Head of caudate nucleus (tissue), 42 donors: ENCODE measurements at places on chromosomes 5 and 9.

- DNase-seq, result no peak
Measured at GRCh38 chr5:96745844-96746531, 61.8 kb downstream of the ERAP1 start.

- no peak for DNase-seq
Measured at GRCh38 chr5:2758632-2759031, 7.2 kb upstream of the IRX2 start.

- DNase-seq, result no peak
Measured at GRCh38 chr9:35035851-35036701, 36.3 kb downstream of the VCP start.

DNA sequence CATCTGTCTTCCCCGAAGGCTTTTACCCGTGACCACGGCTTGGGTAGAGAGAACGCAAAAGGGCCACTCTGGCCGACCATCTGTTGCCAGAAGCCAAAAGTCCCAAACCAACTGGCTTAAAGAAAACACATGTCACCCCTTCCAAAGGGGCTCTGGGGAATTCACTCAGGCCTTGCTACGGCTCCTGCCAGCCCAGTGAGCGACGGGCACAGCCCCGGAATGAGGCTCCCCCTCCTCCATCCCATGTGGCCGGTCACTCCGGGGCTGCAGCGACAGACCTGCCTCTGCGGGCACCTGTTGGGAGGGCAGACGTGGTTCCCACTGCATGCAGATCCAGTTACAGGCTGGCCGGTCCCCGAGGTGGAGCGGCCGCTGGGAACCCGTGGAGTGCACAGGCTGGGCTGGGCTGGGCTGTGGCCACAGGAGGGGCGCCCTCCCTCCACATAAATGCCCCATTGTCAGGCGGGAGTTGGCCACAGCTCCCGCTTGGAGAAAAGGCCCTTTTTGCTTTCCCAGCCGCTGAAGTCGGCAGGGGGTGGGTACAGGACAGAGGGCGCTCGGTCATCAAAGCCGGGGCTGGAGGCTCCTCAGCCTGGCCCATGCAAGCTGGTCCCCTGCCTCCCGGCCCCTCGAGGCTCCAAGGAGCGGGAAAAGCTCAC is 19.9 kb downstream of the NOTCH1 start:
- DNase-seq, result peak; percentile 92

GRCh38 chr5:107957051-107957450 is 286.3 kb upstream of the EFNA5 start:
- DNase-seq, result no peak

DNA sequence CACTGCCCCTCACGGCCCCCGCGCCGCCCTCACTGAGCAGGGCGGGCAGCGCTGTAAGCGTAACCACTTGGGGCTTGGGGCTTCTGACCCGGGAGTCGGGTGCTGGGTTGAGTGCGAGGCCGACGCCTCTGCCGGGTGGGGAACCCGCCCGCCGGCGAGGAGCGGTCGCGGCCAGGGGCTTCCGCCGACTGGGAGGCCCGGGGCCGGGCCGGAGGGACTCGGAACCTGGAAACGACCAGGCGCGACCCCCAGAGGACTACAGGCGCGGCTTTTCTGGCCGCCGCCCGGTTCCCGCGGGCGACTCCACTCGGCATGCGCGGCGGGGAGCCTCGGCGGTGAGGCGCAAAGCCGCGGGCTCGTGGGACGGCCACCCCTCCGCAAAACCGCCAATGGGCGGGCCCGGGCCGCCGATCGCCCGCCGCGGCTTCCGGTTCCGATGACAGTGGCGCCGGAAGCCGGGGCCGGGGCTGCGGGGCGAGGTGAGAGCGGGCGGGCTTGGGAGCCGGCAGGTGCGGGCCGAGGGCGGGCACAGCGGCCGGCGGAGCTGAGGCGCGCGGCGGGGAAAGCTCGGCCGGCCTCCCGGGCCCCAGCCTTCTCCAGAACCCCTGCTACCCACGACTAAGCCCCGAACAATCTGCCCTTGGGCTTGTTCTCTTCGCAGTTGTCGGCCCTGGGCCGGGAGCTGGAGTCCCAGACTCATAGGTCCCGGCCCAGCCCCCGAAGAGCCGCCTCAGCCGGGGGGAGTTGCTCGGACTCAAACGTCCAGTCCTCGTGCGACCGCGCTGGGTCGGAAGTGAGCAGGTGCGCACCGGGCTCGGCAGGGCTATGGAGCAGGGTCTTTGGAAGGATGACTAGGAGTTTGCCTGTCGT is at the start of gene RMND5B:
TSS of gene RMND5B (plus strand) at position 439 of the 870 bp plus-strand sequence. CDS start 7,106 bp downstream, outside the sequence.
- peak; percentile 90 for DNase-seq

GRCh38 chr5:41457094-41457493 is 53.3 kb downstream of the PLCXD3 start:
- no peak for DNase-seq

DNA sequence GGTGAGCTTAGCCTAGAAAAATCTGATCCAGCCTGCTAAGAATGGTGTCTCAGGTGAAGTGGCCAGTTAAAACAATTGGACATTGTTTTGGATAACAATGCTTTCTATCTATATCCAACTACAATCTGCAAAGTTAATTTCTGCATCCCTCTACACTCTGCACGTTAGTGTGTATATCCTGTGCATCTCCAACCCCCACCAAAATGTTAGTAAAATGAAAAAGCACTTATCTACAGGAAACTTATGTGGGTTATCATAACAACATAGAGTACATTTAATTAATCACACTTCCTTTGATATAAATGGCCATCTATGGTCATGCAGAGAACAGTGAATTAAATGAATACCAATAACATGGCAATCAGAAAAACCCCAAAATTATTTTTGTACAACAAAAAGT is 158.7 kb downstream of the NFIB start:
- no peak for DNase-seq
